Small intestine (tissue), 16 donors: ENCODE measurements at places on chromosomes 4 and X. TPM values are rescaled to one million over a fixed set of nuclear protein-coding genes. Genes with fewer than 3 reads are reported as not detected.
A peak's percentile ranks its signal among the peaks of the same experiment; 100 is the strongest.

Gene DDX53
- polyA plus RNA-seq: not detected

Gene TRAM1L1
- polyA plus RNA-seq: not detected

Gene TRIM61
- polyA plus RNA-seq: not detected

Gene PSMD10
- polyA plus RNA-seq: 27.3 TPM

Gene ITIH6
- polyA plus RNA-seq: not detected

Gene MAGEB1
- not detected for polyA plus RNA-seq

Gene TBX22
- not detected for polyA plus RNA-seq

Gene DCTD
- polyA plus RNA-seq: 17.9 TPM

Gene FAT1
- polyA plus RNA-seq: 99.3 TPM

Gene NAT8L
- not detected for polyA plus RNA-seq

Gene GJB1
- polyA plus RNA-seq: 81.6 TPM

Gene CXorf49B
- not detected for polyA plus RNA-seq

DNA sequence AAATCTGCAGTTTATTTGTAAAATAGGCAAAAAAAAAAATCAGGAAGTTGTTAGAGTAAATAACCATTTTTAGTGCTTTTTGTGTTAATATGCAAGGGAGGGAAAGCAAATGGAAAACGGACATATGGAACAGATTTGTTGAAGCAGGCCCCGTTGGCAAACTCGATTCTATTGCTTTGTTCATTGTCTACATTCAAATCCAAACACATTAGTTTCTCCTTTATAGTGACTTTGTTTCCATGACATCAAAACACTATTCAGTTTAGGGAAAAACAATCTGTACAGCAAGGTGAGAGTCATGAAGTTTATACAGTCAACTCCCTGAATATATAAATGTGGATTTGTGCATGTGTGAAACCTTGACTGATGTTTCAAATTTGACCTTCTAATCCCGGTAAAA is 142.2 kb downstream of the FAM47A start:
- H3K27ac ChIP-seq: no peak overlapping the region
- no peaks in the 10 kb centered on the region for H3K4me1 ChIP-seq
- H3K27me3 ChIP-seq: no peaks in the 10 kb centered on the region
- no peak overlapping the region for H3K4me3 ChIP-seq
- no peak for DNase-seq

- DNase-seq: no peak
- H3K27ac ChIP-seq: no peak overlapping the region
- H3K4me1 ChIP-seq: no peaks in the 10 kb centered on the region
These were observed 36.4 kb downstream of the QDPR start for GRCh38 chr4:17475481-17475880.

DNA sequence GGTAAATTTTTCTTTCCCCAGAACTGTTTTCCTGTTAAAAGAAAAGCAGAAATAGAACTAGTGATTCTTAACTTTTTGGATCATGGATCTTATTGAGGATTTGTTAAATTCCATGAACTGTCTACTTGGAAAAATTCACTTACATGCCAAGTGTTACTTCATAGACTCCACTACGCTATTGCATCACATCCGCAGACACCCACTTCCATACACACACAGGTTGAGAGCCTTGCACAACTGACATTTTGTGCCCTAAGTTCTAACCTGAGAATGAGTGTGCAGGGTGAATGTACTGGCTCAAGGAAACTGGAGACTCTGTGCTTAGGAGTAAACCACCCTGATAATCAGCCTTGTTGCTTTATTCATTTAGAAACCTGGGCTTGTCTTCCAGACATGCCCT is 250.5 kb upstream of the EDA2R start:
- no peaks in the 10 kb centered on the region for H3K4me1 ChIP-seq
- no peaks in the 10 kb centered on the region for H3K36me3 ChIP-seq
- H3K27me3 ChIP-seq: no peaks in the 10 kb centered on the region
- no peak for DNase-seq
- H3K27ac ChIP-seq: no peak overlapping the region

GRCh38 chrX:139890991-139891700 is 41.7 kb downstream of the ATP11C start:
- no peak overlapping the region for H3K4me3 ChIP-seq
- peaks cover 2% of the 10 kb centered on the region for H3K4me1 ChIP-seq
- H3K36me3 ChIP-seq: no peaks in the 10 kb centered on the region
- no peak overlapping the region for H3K27ac ChIP-seq
- no peaks in the 10 kb centered on the region for H3K27me3 ChIP-seq

- no peak overlapping the region for H3K27ac ChIP-seq
- DNase-seq: peak; percentile 48
- H3K27me3 ChIP-seq: no peaks in the 10 kb centered on the region
- no peaks in the 10 kb centered on the region for H3K4me1 ChIP-seq
- no peak overlapping the region for H3K4me3 ChIP-seq
These were observed 10.8 kb upstream of the CITED1 start for GRCh38 chrX:72316408-72317110.

- H3K27me3 ChIP-seq: no peaks in the 10 kb centered on the region
- no peaks in the 10 kb centered on the region for H3K36me3 ChIP-seq
- no peak overlapping the region for H3K27ac ChIP-seq
- no peak for DNase-seq
These were observed 969.5 kb upstream of the NDST4 start for GRCh38 chr4:116082808-116083366.

- H3K4me3 ChIP-seq: no peak overlapping the region
- no peaks in the 10 kb centered on the region for H3K36me3 ChIP-seq
- DNase-seq: no peak
- no peaks in the 10 kb centered on the region for H3K4me1 ChIP-seq
- H3K27me3 ChIP-seq: no peaks in the 10 kb centered on the region
- no peak overlapping the region for H3K27ac ChIP-seq
These were observed 121.9 kb downstream of the BEND2 start for GRCh38 chrX:18098763-18099162.

DNA sequence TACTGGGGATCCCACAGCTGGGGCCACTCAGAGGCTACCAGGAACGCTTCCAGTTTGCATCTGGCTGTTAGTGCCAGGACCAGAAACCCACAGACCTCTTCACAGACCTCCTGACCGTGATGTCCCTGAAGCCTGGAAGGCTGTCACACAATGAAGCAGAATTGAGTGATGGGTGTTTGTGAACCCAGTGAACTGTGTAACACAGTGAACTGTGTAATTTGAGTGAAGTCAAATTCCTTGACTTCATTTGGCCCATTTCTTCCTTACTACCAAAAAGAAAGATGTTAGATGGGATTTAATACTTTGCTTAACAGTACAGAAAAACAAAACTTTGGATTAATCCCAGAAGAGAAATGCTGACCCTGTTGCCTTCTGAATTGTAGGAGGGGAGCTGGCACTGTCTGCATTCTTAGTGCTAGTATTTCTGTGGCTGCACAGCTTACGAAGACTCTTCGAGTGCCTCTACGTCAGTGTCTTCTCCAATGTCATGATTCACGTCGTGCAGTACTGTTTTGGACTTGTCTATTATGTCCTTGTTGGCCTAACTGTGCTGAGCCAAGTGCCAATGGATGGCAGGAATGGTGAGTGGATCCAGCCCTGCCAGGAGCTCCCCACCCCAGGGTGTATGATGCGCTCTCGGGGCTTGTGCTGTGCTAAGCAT is 17.8 kb downstream of the SRD5A3 start:
- no peak overlapping the region for H3K27ac ChIP-seq
- no peak overlapping the region for H3K4me3 ChIP-seq
- H3K36me3 ChIP-seq: no peaks in the 10 kb centered on the region
- H3K27me3 ChIP-seq: no peaks in the 10 kb centered on the region

DNA sequence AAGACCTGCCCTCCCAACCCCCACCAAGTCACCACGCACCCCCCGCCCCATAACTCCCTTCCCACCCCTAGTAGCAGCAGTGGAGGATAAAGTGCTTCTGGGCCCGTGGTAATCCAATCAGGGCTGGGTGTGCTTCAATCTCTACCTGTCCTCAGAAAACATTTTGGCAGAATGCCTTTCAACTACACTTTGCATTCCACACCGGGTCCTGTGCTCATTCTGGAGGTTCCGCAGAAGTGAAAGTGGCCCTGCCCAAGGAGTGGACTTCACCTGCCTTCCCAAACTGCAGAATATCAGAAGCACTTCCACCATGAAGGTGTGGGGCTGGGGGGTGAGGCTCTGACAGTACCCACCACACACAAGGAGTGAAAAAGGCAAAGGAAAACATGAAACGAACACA is 322.3 kb downstream of the DHX15 start:
- H3K27ac ChIP-seq: no peak overlapping the region
- DNase-seq: no peak
- no peaks in the 10 kb centered on the region for H3K4me1 ChIP-seq
- no peaks in the 10 kb centered on the region for H3K36me3 ChIP-seq
- H3K27me3 ChIP-seq: peaks cover 4% of the 10 kb centered on the region

GRCh38 chr4:121408-122084 is 2.8 kb upstream of the ZNF718 start:
- H3K36me3 ChIP-seq: no peaks in the 10 kb centered on the region
- no peaks in the 10 kb centered on the region for H3K4me1 ChIP-seq
- DNase-seq: no peak
- no peak overlapping the region for H3K27ac ChIP-seq

DNA sequence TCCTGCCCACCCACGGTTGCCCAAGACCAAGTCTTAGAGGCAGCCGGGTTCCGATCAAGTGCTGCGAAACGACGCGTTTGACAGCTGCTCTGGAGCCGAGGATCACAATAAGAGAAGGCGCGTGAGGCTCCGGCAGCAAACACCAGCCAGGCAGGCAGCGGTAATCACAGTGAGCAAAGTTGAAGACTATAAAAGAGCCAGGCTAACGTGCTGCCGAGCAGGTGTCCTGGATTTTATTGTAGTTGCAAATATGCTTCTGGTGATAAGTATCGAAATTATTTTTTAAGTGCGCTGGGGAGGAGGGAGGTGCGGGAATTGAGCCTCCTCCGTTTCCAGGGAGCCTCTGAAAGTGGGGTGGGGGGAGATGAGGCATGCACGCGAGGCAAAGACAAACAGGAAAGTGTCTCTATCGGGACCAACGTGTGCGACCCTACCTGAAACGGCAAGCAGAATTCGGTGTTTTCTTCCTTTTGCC is 590 bp downstream of the GABRA2 start:
- H3K27ac ChIP-seq: peak overlapping the region; percentile 31
- no peaks in the 10 kb centered on the region for H3K4me1 ChIP-seq
- peaks cover 16% of the 10 kb centered on the region for H3K27me3 ChIP-seq

- peak; percentile 42 for DNase-seq
- peaks cover 50% of the 10 kb centered on the region for H3K27me3 ChIP-seq
- H3K36me3 ChIP-seq: no peaks in the 10 kb centered on the region
- H3K4me1 ChIP-seq: no peaks in the 10 kb centered on the region
- no peak overlapping the region for H3K27ac ChIP-seq
These were observed 4.5 kb upstream of the SETD7 start for GRCh38 chr4:139560406-139561104.

GRCh38 chrX:3479026-3479425 is 132.6 kb upstream of the MXRA5 start:
- no peaks in the 10 kb centered on the region for H3K27me3 ChIP-seq
- no peaks in the 10 kb centered on the region for H3K36me3 ChIP-seq
- no peak overlapping the region for H3K4me3 ChIP-seq
- H3K27ac ChIP-seq: no peak overlapping the region
- no peak for DNase-seq

DNA sequence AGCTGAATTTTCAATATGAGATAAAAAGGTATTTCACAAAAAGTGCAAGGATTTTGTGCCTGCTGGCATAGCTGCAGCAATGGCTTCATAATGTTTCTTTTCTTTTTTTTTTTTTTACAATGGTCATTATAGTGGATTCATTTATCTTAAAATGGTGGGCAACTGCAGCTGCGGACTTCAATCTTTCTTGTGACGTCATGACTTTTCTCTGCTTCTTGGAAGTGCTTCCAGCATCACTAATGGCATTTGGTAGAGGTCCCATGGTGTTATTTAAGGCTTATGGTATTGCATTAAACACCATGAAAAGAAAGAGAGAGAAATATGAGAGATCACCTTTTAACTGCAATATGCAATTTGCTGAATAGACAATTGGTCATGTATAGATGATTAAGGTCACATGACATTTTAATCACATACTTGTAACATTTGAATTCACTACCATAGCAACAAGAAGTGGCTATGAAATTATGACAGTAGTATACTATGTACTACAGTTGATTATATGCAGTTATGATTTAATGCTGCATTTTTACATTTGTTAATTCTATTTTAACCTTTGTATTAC is 684.0 kb upstream of the AADAT start:
- H3K4me1 ChIP-seq: no peaks in the 10 kb centered on the region
- H3K4me3 ChIP-seq: no peak overlapping the region
- no peaks in the 10 kb centered on the region for H3K27me3 ChIP-seq
- no peak overlapping the region for H3K27ac ChIP-seq
- DNase-seq: no peak
- H3K36me3 ChIP-seq: no peaks in the 10 kb centered on the region

- no peak overlapping the region for H3K4me3 ChIP-seq
- DNase-seq: no peak
- no peaks in the 10 kb centered on the region for H3K4me1 ChIP-seq
- H3K27ac ChIP-seq: no peak overlapping the region
- H3K27me3 ChIP-seq: no peaks in the 10 kb centered on the region
- no peaks in the 10 kb centered on the region for H3K36me3 ChIP-seq
These were observed 1.5 kb upstream of the CRLF2 start for GRCh38 chrX:1213971-1214370.

DNA sequence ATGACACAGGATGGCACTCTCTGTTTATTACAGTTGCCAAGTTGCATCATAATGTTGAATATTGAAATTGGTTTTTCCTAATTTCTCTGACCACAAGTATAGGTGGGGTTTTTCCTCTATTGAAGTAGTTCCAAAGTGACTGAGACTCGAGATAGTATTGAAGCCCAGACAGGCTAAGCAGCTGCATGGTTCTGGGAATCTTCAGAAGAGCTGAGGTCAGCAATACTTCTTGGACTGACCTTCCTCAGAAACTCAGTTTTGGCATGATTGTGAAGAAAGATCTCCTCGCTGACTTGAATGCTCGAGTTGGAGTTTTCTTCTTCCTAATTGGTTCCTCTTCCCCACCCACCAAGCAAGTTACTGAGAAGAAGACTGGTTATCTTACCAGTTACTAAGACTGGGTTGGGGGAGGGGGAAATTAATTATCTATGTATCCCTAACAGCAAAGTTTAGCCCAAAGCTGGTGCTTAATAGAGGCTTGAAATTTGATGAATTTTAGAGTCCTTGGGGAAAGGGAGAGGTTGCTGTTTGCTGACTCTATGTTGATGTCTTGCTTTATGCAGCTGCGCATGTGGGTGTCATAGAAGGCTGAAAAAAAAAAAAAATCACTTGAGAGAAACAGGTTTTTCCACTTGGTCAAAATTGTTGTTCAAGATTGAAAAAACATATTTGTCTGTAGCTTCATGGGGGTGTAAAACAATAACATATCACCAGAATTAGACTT is 91.1 kb downstream of the P2RY10 start:
- H3K4me3 ChIP-seq: no peak overlapping the region
- no peak overlapping the region for H3K27ac ChIP-seq
